ENCODE measurements at places on chromosomes 7 and 10. TPM values are rescaled to one million over a fixed set of nuclear protein-coding genes. Genes with fewer than 3 reads are reported as not detected.
A peak's percentile ranks its signal among the peaks of the same experiment; 100 is the strongest.

DNA sequence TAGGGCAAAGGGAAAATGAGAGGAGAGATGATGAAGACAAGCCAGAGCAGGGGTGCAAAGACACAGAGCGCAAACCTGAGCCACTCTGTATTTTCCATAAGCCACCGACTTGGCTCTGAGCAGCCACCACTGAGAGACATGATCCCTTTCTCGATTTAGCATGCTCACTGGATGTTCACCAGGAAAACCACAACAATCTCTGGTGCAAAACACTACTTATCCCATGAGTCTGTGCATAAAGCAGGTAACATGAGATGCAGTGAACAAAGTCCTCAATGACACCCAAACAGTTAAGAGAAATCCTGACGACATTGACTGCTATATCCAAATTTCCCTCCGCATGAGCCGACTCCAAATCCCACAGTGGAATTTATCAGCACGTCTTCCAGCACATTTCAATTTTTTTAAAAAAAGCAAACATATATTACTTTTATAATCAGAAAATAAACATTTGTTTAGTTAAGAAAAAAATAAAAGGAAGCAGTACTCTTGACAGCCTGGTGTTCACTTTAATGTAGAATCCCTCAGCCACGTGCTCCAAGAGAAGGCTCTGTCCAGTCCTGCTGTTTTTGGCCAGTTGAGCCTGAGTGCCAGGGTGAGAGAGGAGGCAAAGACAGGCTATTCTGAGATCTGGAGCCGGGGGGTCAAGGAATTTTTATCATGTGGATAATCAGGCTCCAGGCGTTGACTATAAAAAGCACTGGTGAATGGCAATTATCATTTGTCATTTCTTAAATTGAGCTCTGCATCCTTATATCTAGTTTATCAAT lies 238.4 kb downstream of the KCNMA1 start:
- peak; percentile 21 for DNase-seq
- no peaks in the 10 kb centered on the region for H3K4me1 ChIP-seq
- no peak overlapping the region for H3K4me3 ChIP-seq

- H3K4me1 ChIP-seq: no peaks in the 10 kb centered on the region
- peaks cover 11% of the 10 kb centered on the region for H3K27me3 ChIP-seq
- no peak overlapping the region for H3K4me3 ChIP-seq
- no peak overlapping the region for H3K27ac ChIP-seq
- no peak for DNase-seq
- no peaks in the 10 kb centered on the region for H3K36me3 ChIP-seq
Measured at GRCh38 chr7:64875658-64876406, 27.2 kb upstream of the ZNF273 start.

GRCh38 chr7:85178531-85179298 lies 8.1 kb downstream of the SEMA3D start:
- H3K4me1 ChIP-seq: no peaks in the 10 kb centered on the region
- no peak overlapping the region for H3K4me3 ChIP-seq
- no peak for DNase-seq

- H3K4me3 ChIP-seq: no peak overlapping the region
- no peaks in the 10 kb centered on the region for H3K4me1 ChIP-seq
- H3K27ac ChIP-seq: peak overlapping the region; percentile 7
- H3K36me3 ChIP-seq: peaks cover 66% of the 10 kb centered on the region
- no peaks in the 10 kb centered on the region for H3K27me3 ChIP-seq
- DNase-seq: no peak
Measured at GRCh38 chr10:74103560-74104258, 46.9 kb downstream of the AP3M1 start.

The CPVL gene
- total RNA-seq: 49.5 TPM

The ASAH2 gene
- total RNA-seq: 5.4 TPM

The CTAGE4 gene
- not detected for total RNA-seq

DNA sequence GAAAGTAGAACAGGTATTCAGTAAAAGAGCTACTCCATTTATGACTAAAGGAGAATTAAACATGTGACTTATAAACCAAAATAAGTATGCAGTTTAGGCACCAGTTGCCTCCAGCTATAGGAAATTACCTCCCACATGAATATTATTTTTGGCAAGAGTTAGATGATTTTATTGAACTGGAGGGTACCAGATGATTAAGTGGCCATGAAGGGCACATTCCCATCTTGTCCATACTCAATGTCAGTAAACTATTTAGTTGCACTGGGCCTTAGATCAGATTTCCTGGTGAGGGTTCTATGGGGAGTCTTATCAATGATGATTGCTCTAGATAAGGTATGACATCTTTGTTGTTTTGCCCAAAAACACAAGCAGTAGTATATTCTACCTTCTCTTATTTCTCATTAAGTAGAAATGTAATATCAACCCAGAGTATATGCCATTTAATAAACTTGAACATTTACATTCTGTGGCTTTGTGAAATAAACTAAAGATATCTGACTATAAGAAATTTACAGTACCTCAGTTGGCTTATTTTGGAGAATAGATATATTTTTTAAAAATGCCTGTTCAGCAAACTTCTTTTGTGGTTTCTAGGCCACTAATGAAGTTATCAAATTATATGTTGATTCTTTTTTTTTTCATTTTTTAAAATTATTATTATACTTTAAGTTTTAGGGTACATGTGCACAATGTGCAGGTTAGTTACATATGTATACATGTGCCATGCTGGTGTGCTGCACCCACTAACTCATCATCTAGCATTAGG lies 145.3 kb downstream of the SEMA3A start:
- H3K4me3 ChIP-seq: no peak overlapping the region
- no peak for DNase-seq
- no peaks in the 10 kb centered on the region for H3K27me3 ChIP-seq
- H3K4me1 ChIP-seq: peaks cover under 1% of the 10 kb centered on the region

DNA sequence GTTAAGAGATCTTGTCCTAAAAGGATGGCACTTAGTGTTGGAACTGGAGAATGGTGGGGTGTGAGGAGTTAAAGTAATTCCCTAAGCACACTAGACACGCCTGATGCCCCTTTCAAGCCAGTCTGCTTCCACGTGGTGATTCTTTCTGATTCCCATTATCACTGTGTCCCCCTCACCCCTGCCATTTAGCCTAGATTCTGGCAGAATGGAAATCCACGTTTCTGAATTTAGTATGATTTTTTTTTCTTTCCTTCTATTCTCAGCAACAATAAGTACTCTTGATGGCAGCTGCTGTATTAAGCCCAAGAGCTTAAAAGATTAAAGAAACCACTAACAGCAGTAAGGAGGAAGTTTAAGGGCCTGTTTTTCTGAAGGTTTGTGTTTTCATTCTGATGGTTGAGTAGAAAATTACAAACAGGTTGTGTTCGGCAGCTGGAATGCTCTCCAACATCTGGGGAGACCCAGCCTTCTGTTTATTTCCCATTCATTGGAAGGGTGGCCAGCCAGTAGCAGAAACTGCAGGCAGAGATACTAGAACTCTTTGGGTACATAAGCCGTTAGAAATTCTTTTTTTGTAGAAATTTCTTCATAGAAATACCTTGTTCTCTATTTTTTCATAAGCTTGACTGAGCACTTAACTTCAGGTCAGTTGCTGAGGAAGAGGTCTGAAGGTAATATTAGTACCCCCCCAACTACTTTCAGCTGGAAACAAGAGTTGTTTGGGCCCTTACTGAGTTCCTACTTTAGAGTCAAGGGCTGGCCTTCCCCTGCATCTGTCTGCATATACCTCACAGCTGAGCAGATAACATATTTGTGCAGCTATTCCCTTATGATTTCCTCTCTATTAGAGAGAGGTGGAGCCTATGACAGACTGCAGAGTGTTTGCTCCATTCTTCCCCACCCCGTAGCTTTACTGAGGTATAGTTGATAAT lies 355.1 kb downstream of the AUTS2 start:
- H3K4me1 ChIP-seq: peaks cover 55% of the 10 kb centered on the region
- H3K4me3 ChIP-seq: no peak overlapping the region
- H3K36me3 ChIP-seq: no peaks in the 10 kb centered on the region
- no peak for DNase-seq
- no peaks in the 10 kb centered on the region for H3K27me3 ChIP-seq

- H3K36me3 ChIP-seq: no peaks in the 10 kb centered on the region
- H3K4me1 ChIP-seq: peaks cover 23% of the 10 kb centered on the region
- H3K27me3 ChIP-seq: no peaks in the 10 kb centered on the region
- H3K4me3 ChIP-seq: no peak overlapping the region
- DNase-seq: no peak
Measured at GRCh38 chr10:35364808-35365207, 28.5 kb downstream of the CCNY start.

The CTTNBP2 gene
- total RNA-seq: 51.2 TPM

- DNase-seq: peak; percentile 79
- H3K27me3 ChIP-seq: no peaks in the 10 kb centered on the region
- H3K4me3 ChIP-seq: no peak overlapping the region
- H3K4me1 ChIP-seq: no peaks in the 10 kb centered on the region
- no peak overlapping the region for H3K27ac ChIP-seq
Measured at GRCh38 chr10:70115948-70116682, 16.5 kb downstream of the AIFM2 start.

DNA sequence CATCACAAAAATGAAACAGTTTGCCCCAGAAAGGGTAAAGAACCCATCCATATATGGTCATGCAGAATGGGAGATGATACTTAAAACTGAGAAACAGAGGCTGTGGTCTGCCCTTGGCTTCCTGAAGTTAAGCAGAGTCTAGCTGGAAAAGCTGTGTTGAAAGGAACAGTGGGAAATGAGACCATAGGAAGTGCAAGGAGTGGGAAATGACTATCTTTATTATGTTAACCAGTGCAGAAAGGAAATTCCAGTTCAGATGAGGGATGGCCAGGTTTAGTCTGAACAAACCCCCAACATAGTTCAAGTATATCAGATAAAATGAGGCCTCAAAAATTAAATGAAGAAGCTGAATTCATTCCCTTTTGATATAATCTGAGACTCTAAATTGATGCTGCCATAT lies 112.2 kb upstream of the TARP start:
- no peaks in the 10 kb centered on the region for H3K4me1 ChIP-seq
- H3K4me3 ChIP-seq: no peak overlapping the region
- no peak overlapping the region for H3K27ac ChIP-seq

The GPR22 gene
- total RNA-seq: 1.0 TPM

The ZP3 gene
- total RNA-seq: 0.32 TPM

- H3K4me1 ChIP-seq: no peaks in the 10 kb centered on the region
- no peaks in the 10 kb centered on the region for H3K27me3 ChIP-seq
- no peak overlapping the region for H3K27ac ChIP-seq
- DNase-seq: no peak
- H3K4me3 ChIP-seq: no peak overlapping the region
Measured at GRCh38 chr10:93755443-93756116, 2.2 kb upstream of the LGI1 start.

- H3K27ac ChIP-seq: no peak overlapping the region
- H3K27me3 ChIP-seq: no peaks in the 10 kb centered on the region
- peaks cover 4% of the 10 kb centered on the region for H3K36me3 ChIP-seq
- no peak for DNase-seq
- no peak overlapping the region for H3K4me3 ChIP-seq
- peaks cover 6% of the 10 kb centered on the region for H3K4me1 ChIP-seq
Measured at GRCh38 chr10:802506-802905, 113.0 kb upstream of the DIP2C start.

The CLDN3 gene
- total RNA-seq: 11.0 TPM

The CPXM2 gene
- 1.2 TPM for total RNA-seq

- no peaks in the 10 kb centered on the region for H3K4me1 ChIP-seq
- H3K27ac ChIP-seq: no peak overlapping the region
- H3K36me3 ChIP-seq: no peaks in the 10 kb centered on the region
- no peaks in the 10 kb centered on the region for H3K27me3 ChIP-seq
- no peak overlapping the region for H3K4me3 ChIP-seq
- DNase-seq: no peak
Measured at GRCh38 chr10:46077141-46077554, 31.1 kb upstream of the MSMB start.

The MSMB gene
- not detected for total RNA-seq

Measured in cardiac muscle cell (in vitro differentiated cells and primary cell).